Kidney epithelial cell (primary cell): ENCODE measurements at places on chromosomes 2 and 18. TPM values are rescaled to one million over a fixed set of nuclear protein-coding genes. Genes with fewer than 3 reads are reported as not detected.

Gene MAP3K19
- not detected in 2 replicates for total RNA-seq

Gene FOXD4L1
- not detected in 2 replicates for total RNA-seq

Gene TMSB10
- total RNA-seq = 4,632 and 5,953 TPM in 2 replicates

Gene MSTN
- total RNA-seq = not detected in 2 replicates

Gene CHRNG
- total RNA-seq = not detected in 2 replicates

Gene VAMP8
- 42.3 and 53.5 TPM in 2 replicates for total RNA-seq

Gene TUBB8B
- total RNA-seq = not detected in 2 replicates

Gene PLEKHA3
- 9.7 and 11.4 TPM in 2 replicates for total RNA-seq

Gene REG3G
- total RNA-seq = not detected in 2 replicates

Gene EMILIN2
- 27.0 and 41.6 TPM in 2 replicates for total RNA-seq

Gene CNTNAP5
- not detected in 2 replicates for total RNA-seq

Gene KLF7
- 58.2 and 58.7 TPM in 2 replicates for total RNA-seq

Gene CXCR1
- not detected in 2 replicates for total RNA-seq

Gene CDCA7
- 5.6 and 9.6 TPM in 2 replicates for total RNA-seq

Gene PARD6G
- total RNA-seq = 9.3 and 9.4 TPM in 2 replicates

Gene CXCR2
- total RNA-seq = not detected in 2 replicates

Gene FAM161A
- total RNA-seq = 3.0 and 6.0 TPM in 2 replicates

Gene FAM110C
- total RNA-seq = 10.4 and 11.7 TPM in 2 replicates

Gene HOXD13
- not detected in 2 replicates for total RNA-seq

Gene CCDC121
- 1.5 and 3.6 TPM in 2 replicates for total RNA-seq
